Head of caudate nucleus (tissue), 42 donors: ENCODE measurements at places on chromosomes 7 and 10.

DNA sequence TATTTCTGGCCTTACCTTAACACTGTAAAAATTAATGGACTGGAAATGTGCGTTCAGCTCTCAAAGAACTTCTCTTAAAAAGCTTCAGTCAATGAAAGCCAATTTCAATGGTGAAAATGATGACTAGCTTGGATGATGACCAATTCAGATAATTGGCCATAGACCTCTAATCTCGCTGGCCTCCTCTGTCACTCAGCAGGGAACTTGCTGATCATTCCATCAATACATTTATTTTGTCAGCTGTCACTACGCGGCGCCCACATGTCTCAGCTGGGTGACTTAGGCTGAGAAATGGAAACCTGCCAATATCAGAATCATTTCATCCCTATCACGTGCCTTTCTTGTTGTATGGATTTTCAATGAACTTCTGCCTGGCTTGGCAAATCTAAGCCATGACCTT is 673.0 kb upstream of the AUTS2 start:
- DNase-seq, result no peak

DNA sequence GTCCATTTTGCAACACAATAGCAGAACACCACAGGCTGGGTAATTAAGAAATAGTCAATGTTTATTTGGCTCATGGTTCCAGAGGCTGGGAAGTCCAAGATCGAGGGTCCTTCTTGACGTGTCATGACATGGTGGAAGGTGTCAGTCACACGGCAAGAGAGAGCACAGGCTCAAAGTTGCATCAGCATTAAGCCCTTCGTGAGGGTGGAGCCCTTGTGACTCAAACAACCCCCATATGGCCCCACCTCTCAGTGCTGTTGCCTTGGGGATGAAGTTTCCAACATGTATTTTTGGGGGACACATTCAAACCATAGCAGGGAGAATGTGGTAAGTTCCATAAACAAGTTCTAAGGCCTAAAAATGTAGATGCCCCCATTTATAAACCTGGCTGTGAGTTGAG is 24.6 kb upstream of the GTPBP4 start:
- no peak for DNase-seq

DNA sequence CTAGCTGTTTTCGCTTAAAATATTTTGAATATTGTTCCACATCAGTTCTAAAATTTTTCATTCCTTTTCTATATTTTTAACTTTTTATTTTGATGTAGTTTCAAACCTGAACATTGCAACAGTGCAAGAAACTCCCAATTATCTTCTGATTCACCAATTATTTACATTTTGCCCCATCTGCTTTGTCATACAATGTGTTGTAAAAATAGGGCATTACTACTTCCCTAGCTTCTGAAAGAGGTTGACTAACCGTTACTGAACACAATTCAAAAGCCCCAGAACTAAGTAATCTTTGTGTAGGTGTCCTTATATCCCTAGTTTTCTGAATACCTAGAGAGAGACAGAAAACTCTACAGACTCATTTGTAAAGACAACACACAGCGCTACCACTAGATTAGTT is 86.7 kb downstream of the AVL9 start:
- DNase-seq, result no peak

GRCh38 chr10:100359529-100360150 is 12.6 kb downstream of the SCD start:
- DNase-seq, result no peak

GRCh38 chr7:68414631-68415425 is 1183.4 kb upstream of the AUTS2 start:
- DNase-seq, result no peak

GRCh38 chr7:1819259-1819841 is 149.3 kb downstream of the ELFN1 start:
- DNase-seq, result no peak

DNA sequence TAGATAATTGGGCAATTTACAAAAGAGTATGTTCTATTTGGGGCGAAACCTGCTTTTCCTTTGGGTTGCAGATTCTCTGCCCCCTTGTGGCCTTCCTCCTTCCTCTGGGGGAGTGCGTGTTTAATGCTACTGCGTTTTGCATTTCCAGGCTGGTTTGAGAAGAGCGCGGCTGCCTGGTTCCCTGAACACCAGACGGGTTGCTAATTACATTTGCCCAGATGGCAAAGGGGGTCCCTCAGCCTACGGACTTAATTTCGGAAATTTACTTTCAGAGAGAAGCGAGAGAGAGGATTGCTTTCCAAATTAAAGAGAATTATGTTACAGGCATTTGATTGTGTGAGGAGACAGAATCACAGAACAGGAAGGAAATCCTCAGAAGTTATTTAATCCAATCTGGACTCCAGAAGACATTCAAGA is 91.9 kb upstream of the JAZF1 start:
- DNase-seq, result peak; percentile 41

- DNase-seq, result no peak
Measured at GRCh38 chr7:136179154-136179553, 202.0 kb upstream of the MTPN start.

GRCh38 chr7:93902777-93903423 is 3.5 kb upstream of the GNGT1 start:
- no peak for DNase-seq

- DNase-seq, result no peak
Measured at GRCh38 chr10:22346096-22346661, 883 bp downstream of the SPAG6 start.

GRCh38 chr7:92732316-92733036 is 103.9 kb downstream of the CDK6 start:
- DNase-seq, result no peak

- no peak for DNase-seq
Measured at GRCh38 chr7:17144322-17144721, 154.1 kb upstream of the AHR start.

- no peak for DNase-seq
Measured at GRCh38 chr10:27819781-27820531, 74.3 kb upstream of the MKX start.

DNA sequence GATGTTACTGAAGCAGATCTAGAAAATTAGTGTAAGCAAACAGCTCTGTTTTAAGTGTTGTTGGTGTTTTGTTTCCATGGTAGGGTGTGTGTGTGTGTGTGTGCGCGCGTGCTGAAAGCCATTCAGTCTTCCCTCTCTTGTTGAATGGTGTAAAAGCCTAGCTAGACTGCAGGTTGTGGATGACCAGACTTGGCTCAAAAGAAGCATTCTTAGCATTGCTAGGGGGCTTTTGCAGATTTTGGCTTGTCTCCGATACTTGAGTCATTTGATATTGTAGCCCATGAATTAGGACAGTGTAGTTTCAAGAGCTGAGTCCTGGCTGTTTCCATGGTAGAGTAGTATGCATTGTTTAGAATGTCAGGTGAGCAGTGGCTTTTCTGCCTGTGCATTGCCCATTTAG is 99.1 kb downstream of the SND1 start:
- no peak for DNase-seq

DNA sequence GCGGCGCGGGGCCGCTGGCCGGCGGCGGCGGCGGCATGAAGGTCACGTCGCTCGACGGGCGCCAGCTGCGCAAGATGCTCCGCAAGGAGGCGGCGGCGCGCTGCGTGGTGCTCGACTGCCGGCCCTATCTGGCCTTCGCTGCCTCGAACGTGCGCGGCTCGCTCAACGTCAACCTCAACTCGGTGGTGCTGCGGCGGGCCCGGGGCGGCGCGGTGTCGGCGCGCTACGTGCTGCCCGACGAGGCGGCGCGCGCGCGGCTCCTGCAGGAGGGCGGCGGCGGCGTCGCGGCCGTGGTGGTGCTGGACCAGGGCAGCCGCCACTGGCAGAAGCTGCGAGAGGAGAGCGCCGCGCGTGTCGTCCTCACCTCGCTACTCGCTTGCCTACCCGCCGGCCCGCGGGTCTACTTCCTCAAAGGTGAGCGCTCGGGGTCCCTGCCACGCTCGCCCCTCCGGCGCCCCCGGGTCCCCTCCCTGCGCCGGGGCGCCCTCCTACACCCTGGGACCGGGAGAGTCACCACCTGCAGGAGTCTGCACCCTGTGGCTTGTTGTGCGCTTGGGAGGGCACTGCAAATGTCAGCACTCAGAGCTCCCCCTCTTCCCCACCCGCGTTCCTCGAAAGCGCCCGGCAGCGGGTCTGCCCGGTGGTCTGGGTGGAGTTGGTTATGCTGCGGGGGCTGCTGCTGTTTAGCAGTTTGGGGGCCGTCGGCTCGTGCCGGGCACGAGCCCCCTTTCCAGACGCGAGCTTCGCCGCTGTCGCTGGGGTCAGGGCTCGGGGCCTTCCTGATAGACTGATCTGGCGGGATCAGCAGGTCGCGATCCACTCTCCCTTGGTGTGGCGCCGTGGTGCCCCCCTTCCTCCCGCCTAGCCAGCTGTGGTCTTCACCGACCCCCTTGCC is 627 bp downstream of the DUSP5 start:
- DNase-seq, result no peak

DNA sequence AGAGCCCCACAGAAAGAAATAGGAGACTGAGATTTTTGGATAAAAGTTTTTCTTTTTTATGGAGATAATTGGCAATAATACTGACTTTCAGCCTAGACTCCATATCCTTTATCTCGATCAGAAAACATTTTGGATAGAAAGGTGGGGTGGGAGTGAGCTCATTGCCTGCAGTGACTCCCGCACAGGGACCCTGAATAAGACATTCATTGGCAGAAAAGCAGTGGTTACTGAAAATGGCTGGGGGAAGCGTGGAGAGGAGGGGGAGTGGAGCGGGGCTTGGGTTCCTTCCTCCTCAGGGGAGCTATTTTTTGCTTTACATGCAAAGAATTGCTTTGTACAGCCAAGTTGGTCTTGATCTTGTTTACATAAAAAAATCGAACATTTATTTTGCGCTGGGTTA is 90.4 kb upstream of the BMPER start:
- no peak for DNase-seq

DNA sequence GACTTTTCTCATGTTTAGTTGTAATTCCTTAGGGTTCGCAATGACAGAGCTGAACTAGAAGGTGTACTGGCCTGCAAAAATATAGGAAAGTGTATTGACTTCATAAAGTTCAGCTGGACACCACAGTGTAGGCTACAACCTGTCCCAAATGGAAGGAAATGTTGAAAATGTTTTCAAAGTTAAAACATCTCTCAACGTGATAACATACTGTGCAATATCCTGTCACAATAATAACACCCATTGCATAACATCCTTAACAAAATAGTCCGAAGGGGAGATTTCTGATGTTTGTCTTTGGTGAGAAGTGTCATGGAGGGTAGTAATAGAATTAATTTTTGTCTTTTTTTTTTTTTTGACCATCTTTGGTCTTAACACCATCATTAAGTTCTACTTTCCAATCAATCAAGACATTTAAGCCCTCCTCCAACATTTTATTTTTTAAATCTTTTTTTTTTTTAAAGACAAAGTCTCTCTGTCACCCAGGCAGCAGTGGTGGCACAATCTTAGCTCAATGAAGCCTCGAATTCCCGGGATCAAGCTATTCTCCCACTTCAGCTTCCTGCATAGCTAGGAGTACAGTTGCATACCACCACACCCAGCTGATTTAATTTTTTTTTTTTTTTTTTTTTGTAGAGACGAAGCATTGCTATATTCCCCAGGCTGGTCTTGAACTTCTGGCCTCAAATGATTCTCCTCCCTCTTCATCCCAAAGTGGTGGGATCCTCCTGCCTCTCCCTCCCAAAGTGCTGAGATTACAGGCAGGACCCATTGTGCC is 45.7 kb downstream of the DYNC1I1 start:
- DNase-seq, result no peak

- no peak for DNase-seq
Measured at GRCh38 chr7:27944643-27945042, 204.7 kb downstream of the TAX1BP1 start.
